GM12865 (cell line): ENCODE measurements at places on chromosomes 6 and 20.

GRCh38 chr6:144776031-144776819 lies 491.1 kb downstream of the UTRN start:
- no peak for DNase-seq

- DNase-seq = no peak
Observed at GRCh38 chr6:143160015-143160414, 99.3 kb downstream of the AIG1 start.

GRCh38 chr6:137095651-137096238 lies 51.0 kb upstream of the IL20RA start:
- peak; percentile 92 for DNase-seq

GRCh38 chr6:126811321-126811720 lies 307.1 kb upstream of the RSPO3 start:
- DNase-seq = no peak

DNA sequence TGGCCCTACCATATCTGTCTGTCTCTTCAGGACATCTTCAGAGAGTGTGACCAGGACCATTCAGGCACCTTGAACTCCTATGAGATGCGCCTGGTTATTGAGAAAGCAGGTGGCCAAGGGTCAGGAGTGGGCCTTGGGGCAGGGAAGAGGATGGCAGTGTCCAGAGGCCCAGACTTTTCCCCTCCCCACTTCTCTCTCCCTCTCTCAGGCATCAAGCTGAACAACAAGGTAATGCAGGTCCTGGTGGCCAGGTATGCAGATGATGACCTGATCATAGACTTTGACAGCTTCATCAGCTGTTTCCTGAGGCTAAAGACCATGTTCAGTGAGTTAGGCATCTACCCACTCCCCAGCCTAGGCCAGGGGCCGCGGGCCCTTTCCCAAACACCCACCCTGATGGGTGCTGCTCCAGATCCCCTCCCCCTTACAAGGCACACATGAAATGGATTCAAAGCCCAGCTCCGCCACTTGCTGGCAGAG lies 24.3 kb downstream of the CAPN11 start:
- DNase-seq = no peak

DNA sequence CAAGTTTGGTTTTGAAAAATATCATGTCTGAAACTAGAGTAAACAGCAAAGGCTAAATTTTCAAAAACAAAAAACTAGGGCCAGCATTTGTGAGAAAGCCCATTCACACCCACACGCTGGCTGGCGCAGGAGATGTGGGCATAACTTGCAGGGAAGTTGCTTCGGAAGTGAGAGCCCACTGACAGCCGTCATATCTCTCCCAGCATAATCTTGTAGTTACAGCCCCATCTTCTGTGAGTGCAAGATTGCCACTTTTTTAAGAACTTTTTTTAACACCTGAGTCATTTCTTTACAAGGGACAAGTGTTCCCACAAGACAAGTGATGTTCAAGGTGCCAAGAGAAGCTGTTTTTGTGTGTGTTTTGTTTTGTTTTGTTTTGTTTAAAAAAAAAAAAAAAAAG lies 212.5 kb upstream of the CNR1 start:
- DNase-seq = no peak

- DNase-seq = no peak
Observed at GRCh38 chr20:14543040-14543439, 205.6 kb upstream of the FLRT3 start.

GRCh38 chr6:16282370-16282769 lies 44.0 kb downstream of the GMPR start:
- DNase-seq = no peak

GRCh38 chr6:100084316-100084990 lies 90.4 kb upstream of the MCHR2 start:
- DNase-seq = no peak

DNA sequence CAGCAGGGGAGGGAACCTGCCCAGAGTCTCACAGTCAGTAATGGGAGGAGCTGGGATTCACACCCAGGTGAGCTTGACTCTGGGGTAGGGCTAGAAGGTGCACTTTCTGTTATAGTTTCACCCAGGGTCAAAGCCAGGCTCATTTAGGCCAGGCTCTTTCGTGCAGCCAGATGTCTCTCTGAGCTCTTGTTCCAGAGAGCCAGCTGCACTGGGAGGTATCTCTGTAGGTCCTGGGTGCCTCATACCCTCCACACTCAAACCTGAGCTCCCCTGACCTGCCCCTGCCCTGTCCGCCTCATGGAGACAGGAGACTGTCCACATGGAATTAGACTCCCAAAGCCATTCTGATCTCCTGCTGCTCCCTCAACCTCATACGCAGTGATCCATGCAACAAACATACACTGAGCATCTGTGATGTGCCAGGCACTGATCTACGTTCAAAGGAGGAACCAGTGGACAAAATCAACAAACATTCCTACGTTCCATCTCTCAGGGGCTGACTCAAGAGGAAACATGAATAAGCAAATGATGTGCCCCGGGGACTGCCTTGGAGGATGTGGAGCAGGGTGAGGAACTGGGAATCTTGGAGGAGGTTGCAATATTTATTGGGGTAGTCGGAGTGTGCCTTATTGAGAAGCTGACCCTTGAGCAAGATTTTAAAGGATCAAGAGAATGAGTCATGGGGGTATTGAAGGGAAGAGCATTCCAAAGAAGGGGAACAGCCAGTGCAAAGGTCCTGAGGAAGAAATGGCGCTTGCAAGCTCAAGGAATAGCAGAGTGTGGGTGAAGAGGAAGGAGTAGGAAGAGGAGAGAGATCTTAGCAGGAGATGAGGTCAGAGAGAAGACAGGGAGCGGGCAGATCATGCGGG lies 71.3 kb upstream of the TOX2 start:
- peak; percentile 54 for DNase-seq

DNA sequence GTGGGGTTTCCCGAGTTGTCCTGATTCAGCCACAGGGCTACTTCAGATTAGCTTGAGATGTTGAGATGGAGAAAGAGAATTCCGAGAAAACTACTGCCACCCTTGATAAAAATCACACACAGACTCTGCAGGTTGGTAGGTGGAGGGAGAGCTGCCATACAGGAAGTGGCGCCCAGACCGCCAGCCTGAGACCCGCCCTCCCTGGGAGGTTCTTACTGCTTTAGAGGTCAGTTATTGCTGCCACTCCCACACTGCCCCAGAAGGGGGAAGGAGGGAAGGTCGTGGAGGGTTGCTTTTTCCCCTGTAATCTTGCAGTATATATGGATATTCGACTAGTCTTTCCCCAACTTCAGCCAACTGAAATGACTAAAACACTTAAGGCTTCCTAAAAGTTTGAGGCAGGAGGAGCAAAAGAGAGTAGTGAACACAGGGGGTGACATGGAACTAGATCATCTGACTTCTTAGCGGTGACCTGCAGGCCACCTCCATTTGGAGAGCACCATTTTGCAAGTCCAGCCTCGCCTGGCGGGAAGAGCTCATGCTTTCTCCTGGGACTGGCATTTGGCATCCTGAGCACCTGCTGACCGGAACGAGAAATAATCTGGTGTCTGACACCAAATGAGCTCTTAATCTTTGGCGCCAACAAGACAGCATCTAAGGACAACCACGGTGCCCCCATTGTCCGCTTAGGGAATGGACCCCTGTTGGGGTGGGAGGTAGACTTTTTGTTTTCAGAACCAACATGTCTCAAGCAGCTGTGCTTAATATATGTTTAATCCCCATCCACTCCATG lies 35.7 kb upstream of the SLC22A1 start:
- DNase-seq = no peak

- peak; percentile 73 for DNase-seq
Observed at GRCh38 chr6:149140910-149141290, 176.6 kb upstream of the TAB2 start.

GRCh38 chr6:35668744-35669450 lies 19.8 kb downstream of the FKBP5 start:
- no peak for DNase-seq

GRCh38 chr20:46717818-46718541 lies 8.5 kb downstream of the SLC2A10 start:
- no peak for DNase-seq

- DNase-seq = no peak
Observed at GRCh38 chr6:61949161-61949560, 336.9 kb downstream of the KHDRBS2 start.

DNA sequence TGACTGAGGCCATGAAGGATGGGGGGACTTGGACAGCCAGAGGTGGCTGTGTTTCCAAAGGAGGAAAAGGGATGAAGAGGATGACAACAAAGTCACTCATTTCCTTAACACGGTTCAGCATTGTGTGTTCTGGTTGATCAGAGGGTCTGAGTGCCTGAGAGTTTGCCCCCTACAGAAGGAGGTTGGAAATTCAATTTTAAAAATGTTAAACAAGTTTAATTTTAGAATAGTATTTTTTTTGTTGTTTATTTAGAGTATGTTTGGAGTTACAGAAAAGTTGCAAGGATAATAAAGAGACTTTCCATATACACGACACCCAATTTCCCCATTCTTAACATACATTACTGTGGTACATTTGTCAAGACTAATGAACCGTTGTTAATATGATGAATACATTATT lies 10.3 kb upstream of the VAPB start:
- no peak for DNase-seq

- no peak for DNase-seq
Observed at GRCh38 chr6:125868678-125869395, 78.1 kb downstream of the NCOA7 start.

DNA sequence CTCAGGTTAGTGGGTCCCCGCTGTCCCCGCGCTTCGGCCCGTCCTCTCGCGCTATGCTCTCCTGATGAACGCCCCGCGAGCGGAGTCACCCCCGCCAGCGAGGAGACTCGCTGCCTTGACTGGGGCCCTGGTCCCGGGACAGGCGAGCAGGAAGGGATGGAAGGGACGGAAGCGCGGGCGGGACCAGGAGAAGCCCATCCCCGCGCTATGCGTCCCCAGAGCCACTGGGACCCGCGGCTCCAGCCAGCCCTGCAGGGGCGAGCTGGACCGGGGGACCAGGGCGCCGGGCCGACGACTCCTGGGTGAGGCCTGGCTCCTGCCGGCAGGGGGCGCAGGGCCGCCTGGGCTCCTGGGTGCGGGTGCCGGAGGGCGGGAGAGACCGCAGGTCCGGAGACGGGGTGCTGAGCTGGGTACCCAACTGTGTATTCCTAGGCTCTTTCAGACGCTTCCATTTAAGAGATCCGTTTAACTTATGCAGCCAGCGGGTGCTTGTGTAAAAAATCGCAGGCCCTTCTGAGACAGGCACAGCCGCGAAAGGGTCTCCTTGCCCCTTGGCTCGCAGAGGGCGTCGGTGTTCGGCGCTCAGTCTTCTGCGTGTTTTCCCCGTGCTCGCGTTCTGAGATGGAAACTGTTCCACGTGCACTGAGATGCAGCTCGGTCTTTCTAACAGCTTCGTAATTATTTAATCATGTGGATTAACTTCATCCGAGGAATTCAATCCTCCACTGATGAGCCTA lies 580 bp upstream of the SYCP2 start:
- DNase-seq = peak; percentile 75
